Right lung (tissue), 10 donors: ENCODE measurements at places on chromosomes 3 and 15. TPM values are rescaled to one million over a fixed set of nuclear protein-coding genes. Genes with fewer than 3 reads are reported as not detected.

DNA sequence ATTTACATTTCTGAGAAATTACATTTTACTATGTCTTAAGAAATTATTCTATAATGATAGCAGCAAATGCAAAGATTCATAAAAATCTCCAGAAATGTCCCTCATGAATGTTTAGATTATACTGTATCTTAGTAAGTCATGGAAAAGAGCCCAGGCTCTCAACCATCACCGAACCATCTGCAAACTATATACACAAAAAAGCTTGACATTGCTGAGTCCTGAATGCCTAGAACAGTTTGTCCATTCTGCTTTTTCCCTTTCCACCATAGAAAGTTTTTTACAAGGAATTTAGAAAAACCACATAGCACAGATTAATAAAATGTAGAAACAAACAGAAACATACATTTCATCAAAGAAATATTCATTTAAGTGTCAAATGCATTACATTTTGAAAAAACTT is 83.6 kb downstream of the MYO9A start:
- no peak for DNase-seq

GRCh38 chr15:50228866-50229265 is 36.7 kb downstream of the HDC start:
- DNase-seq: no peak

DNA sequence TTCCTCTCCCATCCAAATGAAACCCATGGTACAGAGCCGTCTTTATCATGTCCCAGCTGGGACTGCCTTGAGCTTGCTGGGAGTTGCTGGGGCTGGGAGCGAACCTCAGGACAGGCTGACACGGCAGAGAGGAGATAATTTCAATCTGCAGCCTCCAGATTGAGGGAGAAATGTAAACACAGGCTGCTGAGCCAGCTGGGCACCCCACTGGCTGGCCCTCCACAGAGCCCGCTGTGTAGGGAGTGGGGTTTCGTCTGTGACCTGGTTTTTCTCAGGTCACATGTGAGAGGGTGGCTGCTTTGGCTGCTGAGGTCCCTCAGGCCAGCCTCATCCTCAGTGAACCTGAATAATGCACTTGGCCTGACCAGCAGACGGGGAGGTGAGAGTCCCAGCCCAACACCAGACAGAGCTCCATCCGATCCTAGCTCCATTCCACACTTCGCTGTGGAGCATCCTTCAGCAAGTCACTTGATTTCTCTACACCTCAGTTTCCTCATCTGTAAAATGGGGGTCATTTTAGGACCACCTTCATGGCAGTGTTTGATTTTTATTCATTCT is 121.6 kb upstream of the MRPS22 start:
- DNase-seq: no peak

GRCh38 chr3:117628823-117629291 is 919.3 kb downstream of the TUSC7 start:
- DNase-seq: peak; percentile 74

DNA sequence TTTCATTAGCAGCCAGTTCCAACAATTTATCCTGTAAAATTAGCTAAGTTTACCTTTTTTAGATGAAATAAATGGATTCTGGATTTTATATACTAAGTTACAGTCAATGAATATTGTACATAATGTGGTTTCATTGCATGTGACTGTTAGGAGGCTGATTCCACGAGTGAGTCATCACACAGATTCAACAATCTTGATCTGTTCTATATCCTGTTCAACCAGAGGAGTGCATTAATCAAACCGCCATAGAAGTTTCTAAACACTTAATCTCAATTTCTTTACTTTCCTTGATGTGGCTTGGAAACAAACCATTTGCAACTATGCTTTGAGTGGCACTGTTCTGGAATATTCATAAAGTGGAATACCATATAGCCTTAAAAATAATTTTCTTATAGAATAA is 15.3 kb downstream of the DNAJC13 start:
- no peak for DNase-seq

The FETUB gene
- polyA plus RNA-seq: not detected

The GP9 gene
- polyA plus RNA-seq: 1.7 TPM

DNA sequence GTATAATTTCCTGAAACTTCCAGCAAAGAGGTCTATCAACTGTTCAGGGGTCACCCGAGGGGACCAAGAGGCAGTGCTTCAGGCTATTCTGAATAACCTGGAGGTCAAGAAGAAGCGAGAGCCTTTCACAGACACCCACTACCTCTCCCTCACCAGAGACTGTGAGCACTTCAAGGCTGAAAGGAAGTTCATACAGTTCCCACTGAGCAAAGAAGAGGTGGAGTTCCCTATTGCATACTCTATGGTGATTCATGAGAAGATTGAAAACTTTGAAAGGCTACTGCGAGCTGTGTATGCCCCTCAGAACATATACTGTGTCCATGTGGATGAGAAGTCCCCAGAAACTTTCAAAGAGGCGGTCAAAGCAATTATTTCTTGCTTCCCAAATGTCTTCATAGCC is 6.8 kb downstream of the GCNT3 start:
- DNase-seq: no peak
